ENCODE measurements at places on chromosomes 5 and 9.
A peak's percentile ranks its signal among the peaks of the same experiment; 100 is the strongest.

GRCh38 chr5:161190778-161191177, 338.8 kb upstream of the ATP10B start:
- DNase-seq, result no peak

GRCh38 chr9:137150617-137151457, 11.9 kb downstream of the GRIN1 start:
- peak; percentile 42 for DNase-seq

GRCh38 chr9:15882328-15882727, 329.5 kb downstream of the CCDC171 start:
- DNase-seq, result no peak

GRCh38 chr5:105042623-105043022, 1480.0 kb upstream of the NUDT12 start:
- no peak for DNase-seq

- no peak for DNase-seq
These were observed 8.7 kb downstream of the RANBP6 start for GRCh38 chr9:6006749-6007057.

GRCh38 chr9:129648764-129649115, 6.8 kb upstream of the ASB6 start:
- no peak for DNase-seq

DNA sequence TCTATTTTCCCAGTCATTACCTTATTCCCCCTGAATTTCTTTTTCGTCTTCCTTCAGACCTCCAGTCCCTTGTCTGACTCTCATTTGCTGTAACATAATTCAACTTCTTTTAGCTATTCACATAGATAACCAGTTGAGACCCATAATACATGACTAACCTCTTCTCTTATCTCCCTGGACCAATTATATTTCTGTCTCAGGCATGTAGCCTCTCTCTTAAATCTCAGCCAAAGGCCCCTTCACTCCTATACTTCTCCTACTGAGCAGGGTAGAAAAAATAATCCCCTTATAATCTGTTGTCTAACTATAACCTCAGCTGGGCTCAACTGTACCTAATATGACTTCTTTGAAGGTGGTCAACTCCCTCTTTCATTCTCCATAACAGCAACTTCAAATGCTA, 20.9 kb downstream of the RANBP6 start:
- no peak for DNase-seq

- DNase-seq, result no peak
These were observed 922 bp downstream of the CRHBP start for GRCh38 chr5:76953551-76954382.

DNA sequence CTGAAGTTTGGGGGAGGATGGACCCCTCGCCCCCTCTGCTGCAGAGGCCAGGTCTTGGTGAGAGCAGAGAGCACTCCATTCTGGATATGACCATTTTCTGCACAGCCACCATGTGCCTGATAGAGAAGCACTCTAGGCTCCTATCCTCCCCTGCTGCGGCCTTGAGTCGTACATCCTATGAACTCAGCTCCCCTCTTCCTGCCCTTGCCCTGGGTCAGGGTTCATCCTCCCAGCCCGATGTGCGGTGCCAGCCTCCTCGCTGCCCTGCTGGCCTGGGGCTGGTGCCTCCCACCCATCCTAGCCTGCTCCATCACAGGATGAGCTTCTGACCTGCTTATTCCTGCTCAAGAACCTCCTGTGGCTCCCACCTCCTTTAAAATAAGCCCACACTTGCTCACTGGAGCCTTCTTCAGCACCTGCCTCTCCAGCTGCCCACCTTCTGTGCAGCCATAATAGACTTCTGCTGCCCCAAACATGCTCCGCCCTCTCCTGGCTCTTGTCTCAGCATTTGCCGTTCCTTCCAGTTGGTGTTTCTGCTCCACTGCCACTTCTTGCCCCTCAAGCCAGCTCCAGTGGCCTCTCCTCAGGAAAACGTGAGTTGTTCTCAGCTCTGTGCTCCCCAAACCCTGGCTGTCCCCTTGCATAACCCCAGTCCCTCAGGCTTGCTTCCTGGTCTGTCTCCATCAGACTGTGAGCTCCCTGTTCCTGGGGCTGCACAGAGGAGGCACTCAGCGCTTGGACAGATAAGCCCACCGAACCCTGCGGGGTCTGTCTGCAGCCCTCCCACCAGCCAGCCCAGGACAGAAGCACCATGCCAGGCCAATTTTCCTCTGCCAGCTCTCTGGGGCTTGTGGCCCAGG, 22.3 kb upstream of the TTLL11 start:
- no peak for DNase-seq

GRCh38 chr5:74095871-74096270, 469.9 kb downstream of the ARHGEF28 start:
- no peak for DNase-seq

DNA sequence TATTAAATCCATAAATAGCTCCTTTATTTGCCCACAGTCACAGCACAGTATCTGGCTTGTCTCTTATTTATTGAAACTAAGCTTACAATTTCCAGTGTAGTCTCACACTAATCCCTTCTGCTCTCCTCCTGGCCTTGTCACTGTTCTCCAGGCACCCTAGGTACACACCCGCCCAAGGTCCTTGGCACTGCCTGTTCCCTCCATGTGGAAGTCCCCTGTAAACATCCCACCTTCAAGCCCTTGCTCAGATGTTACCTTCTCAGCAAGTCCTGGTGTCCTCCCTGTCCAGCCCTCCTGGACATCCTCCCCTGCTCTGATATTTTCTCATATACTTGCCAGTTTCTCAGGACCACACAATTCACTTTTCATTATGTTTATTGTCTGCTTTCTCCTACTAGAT, 44.2 kb upstream of the CFAP157 start:
- no peak for DNase-seq

- DNase-seq, result no peak
These were observed 3.4 kb downstream of the IL4 start for GRCh38 chr5:132677191-132677590.

- DNase-seq, result no peak
These were observed 146.5 kb downstream of the MEF2C start for GRCh38 chr5:88736494-88736893.

DNA sequence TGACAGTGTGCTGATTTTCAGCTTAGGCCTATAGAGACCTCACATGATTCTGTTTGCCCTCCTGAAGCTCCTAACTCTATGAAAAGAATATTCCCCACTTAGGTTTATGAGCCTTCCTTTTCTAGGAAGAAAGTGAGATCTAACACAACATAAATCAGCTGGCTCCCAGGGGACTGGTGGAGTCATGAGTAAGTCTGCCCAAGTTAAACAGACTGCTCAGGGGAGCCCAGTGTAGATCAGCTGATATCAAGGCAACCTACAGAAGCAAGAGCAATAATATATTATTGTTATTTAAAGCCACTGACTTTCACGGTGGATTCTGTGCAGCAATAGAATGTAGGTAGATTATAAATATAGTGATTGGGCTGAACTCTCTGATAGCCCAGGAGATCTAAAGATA, 1978.6 kb upstream of the CDH6 start:
- DNase-seq, result no peak

GRCh38 chr9:1980387-1980786, 34.8 kb upstream of the SMARCA2 start:
- DNase-seq, result no peak

GRCh38 chr5:22593592-22593991, 259.6 kb downstream of the CDH12 start:
- no peak for DNase-seq
